ENCODE measurements at places on chromosomes 13 and 19.

DNA sequence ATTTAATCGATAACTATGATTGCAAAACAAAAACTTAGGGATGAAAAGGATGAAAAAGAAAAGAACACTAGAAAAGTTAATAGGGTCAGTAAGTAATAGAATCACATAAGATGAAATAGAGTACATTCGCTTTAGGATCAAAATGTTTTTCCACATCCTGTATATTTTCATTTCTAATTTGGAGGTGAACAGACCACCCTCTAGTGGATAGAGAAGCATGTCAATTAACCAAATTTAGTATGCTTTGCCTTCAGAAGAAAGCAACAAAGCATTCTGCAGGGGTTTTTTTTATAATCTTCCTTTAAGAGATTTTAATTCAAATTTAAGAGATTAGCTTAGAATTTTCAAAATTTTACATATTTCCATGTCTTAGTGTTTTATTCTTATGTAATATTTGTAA lies 611.0 kb upstream of the SGCG start:
- DNase-seq, result no peak

DNA sequence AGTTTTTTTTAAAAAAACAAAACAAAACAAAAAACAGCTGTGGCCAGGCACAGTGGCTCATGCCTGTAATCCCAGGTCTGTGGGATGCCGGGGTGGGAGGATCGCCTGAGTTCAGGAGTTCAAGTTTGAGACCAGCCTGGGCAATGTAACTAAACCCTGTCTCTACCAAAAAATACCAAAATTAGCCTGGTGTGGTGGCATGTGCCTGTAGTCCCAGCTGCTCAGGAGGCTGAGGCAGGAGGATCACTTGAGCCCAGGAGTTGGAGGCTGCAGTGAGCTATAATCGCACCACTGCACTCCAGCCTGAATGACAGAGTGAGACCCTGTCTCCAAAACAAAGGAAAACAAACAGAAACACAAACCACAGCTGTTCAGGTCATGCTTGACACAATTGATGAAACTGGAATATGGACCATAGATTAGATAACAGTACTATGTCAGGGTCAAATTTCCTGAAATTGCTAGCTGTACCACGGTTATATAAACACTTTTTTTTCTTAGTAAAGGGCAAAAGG lies 6.9 kb upstream of the ANGPTL4 start:
- DNase-seq, result no peak

- DNase-seq, result no peak
Measured at GRCh38 chr13:114027826-114028225, 54.0 kb upstream of the C13orf46 start.

- no peak for DNase-seq
Measured at GRCh38 chr19:18590273-18591272, 2.0 kb downstream of the REX1BD start.

DNA sequence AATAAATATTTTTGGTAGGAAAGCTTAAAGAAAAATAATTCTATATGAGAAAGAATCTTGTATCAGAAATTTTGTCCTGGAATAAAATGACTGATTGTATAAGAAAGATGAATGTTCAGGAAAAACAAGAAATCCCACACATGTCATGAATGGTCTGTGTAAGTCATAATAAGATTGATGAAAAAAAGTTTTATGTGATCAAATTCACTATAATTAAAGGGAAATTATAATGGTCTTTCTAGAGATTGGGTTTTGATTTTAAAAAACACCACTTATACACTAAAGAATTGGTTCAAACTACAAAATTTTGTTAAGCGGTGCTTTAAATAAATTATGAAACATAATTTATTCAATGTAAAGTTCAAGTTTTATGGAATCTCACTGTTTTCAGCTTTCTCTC lies 7.2 kb upstream of the ZNF841 start:
- DNase-seq, result no peak

DNA sequence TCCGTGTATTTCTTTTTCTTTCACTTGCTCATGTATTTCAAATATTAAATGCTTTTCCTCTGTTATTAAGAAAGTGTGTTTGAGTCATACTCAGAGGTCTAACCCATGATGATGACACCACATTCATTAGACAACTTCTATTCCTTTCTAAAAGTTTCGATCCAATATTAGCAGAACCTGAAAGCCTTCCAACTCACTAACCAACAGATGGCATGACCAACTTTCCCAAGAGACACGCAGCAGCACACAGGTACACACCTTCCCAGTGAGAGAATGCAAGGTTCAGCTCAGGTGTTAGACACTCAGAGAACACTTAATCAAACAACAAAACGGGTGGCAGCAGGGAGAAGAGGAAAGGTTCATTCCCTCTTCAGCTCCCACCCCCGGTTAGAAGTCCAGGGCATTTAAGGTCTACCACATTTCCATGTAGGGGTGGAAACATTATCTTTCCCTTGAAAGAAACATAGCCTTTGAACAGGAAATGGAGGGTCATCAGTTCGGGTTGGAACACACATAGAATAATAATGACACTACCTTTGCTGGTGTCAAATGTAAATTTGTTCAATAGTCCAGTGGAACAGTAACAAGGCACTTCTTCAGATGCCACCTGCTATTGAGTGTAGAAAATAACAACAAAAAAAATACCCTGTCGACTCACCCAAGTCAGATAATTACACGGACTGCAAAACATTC lies 404.2 kb downstream of the COG6 start:
- no peak for DNase-seq

GRCh38 chr13:75628801-75629200 lies 7.3 kb upstream of the LMO7 start:
- no peak for DNase-seq

DNA sequence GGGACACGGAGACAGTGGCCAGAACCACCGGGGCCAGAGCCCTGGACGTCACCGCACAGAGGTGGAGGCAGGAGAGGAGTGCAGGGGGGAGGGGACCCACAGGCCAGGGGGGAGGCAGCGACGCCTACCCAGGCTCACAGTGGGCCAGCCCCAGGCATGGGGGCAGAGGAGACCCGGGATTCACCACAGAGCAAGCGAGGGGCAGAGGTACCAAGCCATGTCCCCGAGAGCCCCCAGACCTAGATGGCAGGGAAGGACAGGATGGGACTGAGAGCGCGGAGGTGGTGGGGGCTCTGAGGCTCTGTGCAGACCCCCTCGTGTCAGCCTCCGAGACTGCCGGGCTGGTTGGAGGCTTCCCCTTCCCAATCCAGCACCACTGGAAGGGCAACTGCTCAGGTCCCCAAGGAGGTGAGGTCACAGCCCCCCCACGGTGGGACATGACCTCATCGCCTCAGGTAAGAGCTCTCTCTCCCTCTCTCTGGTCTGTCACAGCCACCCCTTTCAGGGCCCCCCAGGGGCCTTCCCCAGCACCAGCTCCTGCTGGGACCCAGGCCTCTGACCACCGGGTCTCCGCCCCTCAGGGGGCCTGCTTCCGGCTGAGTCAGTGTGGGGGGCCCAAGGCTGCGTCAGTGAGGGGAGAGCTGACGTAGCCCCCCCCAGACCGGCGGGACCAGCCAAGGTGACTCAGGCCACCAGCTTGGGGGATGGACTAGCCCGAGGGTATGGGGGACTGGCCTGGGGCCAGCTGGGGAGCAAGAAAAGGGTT lies 2.2 kb upstream of the IL11 start:
- DNase-seq, result peak; percentile 57

GRCh38 chr13:51538591-51539179 lies 45.6 kb upstream of the WDFY2 start:
- no peak for DNase-seq

- DNase-seq, result no peak
Measured at GRCh38 chr19:1259876-1260748, 9.0 kb upstream of the CIRBP start.

DNA sequence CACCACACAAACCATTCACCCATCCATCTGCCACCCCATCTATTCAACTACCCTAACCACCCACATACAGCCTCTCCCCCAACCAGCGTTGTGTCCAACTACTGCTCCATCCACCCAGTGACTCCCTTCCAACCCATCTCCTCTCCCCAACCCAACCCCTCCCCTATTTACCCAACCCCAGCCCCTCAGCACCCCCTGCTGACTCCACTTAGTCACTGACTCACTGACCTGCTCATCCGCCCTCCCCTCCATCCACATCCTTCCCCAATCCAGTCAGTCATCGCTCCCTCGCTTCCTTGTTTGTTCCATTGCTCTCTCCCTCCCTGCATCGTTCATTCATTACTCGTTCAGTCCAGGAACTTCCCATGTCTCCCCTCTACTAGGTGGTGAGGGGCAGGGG lies 39.2 kb downstream of the KCNC3 start:
- no peak for DNase-seq

- DNase-seq, result no peak
Measured at GRCh38 chr13:43365039-43365344, 341.6 kb downstream of the DNAJC15 start.

DNA sequence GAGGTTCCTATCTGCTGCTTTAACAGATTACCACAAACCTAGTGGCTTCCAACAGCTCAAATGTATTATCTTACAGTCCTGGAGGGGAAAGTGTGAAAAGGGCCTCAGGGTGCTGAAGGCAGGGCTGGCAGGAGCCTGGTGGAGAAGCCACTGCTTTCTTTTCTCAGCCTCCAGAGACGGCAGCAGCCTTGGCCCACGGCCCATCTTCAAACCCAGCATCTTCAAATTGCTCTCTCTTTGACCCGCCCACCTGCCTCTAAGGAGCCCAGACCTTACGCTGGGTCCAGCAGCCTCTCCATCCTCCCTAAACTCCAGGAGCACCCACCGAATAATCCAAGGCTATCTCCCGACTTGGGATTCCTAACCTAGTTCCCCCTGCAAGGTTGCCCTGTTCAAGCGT lies 35.6 kb downstream of the C13orf46 start:
- no peak for DNase-seq

DNA sequence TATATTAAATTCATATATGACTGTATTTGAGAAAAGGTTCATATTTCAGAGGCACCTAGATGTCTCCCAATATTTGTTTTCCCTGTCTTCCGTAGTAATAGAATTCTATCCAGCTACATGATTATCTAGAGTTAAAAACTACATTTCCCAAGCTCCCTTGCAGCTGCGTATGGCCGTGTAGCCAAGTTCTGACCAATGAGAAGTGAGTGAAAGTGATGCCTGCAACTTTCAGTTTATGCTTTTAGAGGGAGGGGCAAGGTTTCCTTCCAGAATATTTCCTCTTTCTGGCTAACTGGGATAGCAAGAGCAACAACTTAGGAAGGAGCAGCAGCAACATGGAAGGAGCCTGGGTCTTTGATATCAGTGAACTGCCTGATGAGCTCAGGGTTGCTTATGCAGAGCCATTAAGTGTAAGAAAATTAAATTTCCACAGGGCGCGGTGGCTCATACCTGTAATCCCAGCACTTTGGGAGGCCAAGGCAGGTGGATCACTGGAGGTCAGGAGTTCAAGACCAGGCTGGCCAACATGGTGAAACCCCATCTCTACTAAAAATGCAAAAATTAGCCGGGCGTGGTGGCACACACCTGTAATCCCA lies 23.2 kb upstream of the CYP2A13 start:
- peak; percentile 4 for DNase-seq

- DNase-seq, result no peak
Measured at GRCh38 chr19:2201473-2202148, 34.5 kb downstream of the PLEKHJ1 start.

DNA sequence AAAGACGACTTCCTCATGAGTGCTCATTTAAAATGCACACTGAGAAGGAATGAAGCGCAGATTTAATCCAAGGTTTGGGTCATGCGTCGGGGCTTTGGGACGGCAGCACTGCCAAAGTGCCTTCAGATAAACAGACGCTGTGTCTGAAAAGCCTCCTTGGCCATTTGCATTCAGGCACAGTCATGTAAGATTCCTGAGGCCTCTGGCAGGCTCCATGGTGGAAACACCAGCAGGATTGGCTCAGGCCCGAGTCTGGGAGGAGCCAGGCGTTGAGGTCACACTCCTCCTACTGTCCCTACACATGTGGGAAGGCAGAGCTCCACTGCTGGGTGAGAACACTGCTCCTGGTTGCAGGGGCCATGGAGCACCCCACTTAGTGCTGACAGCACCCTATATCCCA lies 113.3 kb upstream of the KL start:
- no peak for DNase-seq

GRCh38 chr13:112622375-112622774 lies 34.4 kb upstream of the TUBGCP3 start:
- DNase-seq, result no peak

GRCh38 chr19:44371815-44372480 lies 15.5 kb upstream of the ZNF112 start:
- no peak for DNase-seq

GRCh38 chr13:26024558-26024957 lies 27.3 kb downstream of the SHISA2 start:
- DNase-seq, result no peak

- DNase-seq, result no peak
Measured at GRCh38 chr13:84705982-84706710, 823.9 kb upstream of the SLITRK1 start.

DNA sequence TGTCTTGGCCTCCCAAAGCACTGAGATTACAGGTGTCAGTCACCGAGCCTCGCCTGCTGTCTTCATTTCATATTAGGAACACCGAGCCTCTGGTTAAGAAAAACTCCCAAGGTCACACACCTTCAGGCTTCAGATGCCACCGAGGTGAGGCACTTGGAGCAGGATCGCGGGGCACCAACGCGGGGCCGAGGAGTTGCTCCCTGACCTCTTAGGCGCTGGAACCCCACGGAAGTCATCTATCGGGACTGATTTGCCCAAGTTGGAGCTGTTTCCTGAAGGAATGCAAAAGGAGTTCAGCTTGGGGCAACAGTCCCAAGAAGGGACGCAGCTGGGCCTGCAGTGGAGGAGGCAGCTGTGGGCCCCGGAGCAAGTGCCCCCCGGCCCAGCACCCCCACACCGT lies 50.3 kb upstream of the XPO4 start:
- DNase-seq, result no peak
